ENCODE measurements at places on chromosomes 11 and 22. TPM values are rescaled to one million over a fixed set of nuclear protein-coding genes. Genes with fewer than 3 reads are reported as not detected.

PNPLA5 gene
- not detected for total RNA-seq

OR10G6 gene
- not detected for total RNA-seq

OR8D1 gene
- not detected for total RNA-seq

F2 gene
- total RNA-seq: not detected

CNGA4 gene
- total RNA-seq: not detected

HOATZ gene
- not detected for total RNA-seq

RNF215 gene
- total RNA-seq: 9.1 TPM

ANO9 gene
- not detected for total RNA-seq

DDTL gene
- total RNA-seq: 1.8 TPM

UPK3A gene
- total RNA-seq: not detected

CCDC81 gene
- 2.6 TPM for total RNA-seq

GGTLC2 gene
- total RNA-seq: not detected

Measured in fibroblast of the aortic adventitia (primary cell).